ENCODE measurements at places on chromosomes 11 and 22.
A peak's percentile ranks its signal among the peaks of the same experiment; 100 is the strongest.

DNA sequence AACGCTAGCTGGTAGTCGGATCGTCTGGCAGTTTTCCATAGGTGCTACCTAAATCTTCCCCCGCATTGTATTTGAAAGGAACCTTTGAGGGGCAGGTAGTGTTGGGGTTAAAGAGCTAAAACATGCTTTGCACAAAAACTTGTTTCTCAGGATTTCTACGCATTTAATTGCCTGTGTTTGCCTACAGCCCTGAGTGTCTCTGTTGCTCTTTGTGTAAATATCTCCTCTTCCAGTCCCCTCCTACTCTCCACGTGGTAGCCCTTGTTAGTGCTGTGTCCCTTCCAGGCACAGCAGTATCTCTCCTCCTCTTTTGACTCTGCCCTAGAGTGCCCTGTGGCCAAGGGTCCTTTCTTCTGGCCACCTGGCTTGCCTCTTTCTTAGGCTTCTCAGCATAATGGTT is 81.7 kb downstream of the BARX2 start:
- no peak for DNase-seq

DNA sequence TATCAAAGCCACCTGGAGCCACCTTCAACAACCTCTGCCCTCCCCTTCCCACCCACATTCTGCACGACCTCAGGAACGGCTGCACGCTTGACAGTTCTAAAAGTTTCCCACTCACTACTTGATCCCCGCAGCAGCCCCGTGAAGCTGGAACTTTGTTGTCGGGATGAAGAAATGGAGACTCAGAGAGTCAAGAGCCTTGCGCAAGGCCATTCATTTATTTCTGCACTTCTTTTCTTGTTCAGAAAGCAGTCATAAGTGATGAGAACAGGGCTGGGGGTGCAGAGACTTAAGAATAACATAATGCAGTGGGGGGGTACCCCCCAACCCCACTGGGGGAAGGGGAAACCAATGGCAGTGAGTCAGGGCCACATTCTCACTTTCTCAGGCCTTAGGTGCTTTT is 2.2 kb upstream of the ZFTA start:
- no peak for DNase-seq

DNA sequence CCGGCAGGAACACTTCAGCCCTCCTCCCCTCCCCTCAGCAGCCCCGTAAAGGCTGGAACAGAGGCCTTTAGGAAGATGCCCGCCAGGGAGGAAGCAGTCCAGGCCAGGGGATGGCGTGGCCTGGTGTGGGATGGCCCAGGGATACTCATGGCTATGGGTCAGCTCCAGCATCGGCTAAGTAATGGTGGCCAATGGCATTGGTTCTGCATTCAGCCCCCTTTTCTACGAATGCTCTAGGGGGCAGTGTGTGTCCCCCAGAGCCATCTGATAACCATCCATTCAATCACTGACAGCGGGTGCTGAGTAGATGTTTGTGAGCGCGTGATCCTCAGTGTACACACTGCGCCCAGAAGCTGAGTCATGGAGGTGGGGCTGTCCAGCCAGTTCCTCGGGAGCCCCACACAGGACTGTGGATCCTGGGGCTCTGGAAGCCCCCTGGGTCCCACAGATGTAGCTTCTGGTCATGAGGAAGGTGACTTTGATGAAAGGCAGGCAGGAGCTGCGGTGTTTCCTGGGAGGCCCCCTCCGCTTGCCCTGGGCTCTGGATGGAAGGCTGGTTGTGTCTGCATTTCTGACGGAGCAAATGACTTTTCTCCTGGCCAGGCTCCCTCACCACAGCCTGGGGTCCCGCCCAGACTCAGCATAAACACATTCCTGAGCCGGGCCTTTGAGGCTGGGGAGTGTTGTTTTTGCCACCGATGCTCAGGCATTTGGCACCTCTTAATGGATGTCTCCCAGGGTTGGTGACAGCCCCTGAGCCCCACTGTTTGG is 46.5 kb downstream of the FBLN1 start:
- no peak for DNase-seq

GRCh38 chr22:48500471-48501230 is 1327.0 kb downstream of the BRD1 start:
- no peak for DNase-seq

DNA sequence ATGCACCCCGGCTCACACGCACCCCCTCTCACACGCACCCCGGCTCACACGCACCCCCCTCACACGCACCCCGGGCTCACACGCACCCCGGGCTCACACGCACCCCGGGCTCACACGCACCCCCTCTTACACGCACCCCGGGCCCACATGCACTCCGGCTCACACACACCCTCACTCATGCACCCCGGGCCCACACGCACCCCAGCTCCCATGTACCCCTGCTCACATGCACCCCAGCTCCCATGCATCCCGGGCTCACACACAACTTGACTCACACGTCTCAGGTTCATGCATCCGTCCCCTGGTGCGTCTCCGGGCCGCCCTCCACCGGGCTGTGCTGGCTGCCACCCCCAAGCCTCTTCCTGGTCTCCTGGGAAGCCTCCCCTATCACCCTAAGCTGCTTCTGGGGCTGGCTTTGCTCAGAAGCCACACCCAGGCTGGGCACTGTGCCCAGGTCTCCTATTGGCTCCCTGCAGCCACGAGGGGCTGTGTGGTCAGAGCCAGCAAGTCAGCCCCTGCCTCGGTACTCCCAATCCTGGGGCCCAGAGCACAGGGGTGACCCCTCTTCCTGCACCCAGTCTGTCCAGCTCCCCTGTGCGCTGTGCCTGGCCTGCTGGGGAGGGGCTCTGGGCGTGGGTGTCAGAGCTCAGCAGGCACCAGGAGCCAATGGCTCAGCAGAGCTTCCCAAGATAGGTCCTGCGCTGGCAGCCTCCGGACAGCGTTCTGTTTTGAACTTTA is 16.9 kb downstream of the TSPAN4 start:
- DNase-seq: no peak

- DNase-seq: no peak
Observed at GRCh38 chr11:112115386-112115785, 28.7 kb downstream of the SDHD start.

- DNase-seq: no peak
Observed at GRCh38 chr22:46058091-46058420, 81.1 kb upstream of the WNT7B start.

DNA sequence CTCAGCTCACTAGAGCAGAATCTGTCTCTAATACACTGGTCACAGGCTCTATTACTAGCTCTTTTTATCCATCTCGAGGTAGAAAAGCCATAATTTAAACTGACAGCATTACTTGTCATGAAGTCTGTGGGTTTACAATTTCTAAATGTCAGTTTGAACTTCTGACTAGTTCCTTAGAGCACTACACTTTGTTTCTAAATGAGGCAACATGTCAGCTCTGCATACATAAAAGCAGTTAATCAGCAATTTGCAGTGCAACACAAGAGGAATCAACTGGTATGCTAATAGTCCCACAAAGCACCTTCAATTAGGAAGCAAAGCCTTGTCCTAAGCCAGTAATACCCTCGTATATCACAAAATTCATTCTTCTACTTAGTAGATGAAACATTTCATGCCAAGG is 321.3 kb downstream of the TTC28 start:
- no peak for DNase-seq

DNA sequence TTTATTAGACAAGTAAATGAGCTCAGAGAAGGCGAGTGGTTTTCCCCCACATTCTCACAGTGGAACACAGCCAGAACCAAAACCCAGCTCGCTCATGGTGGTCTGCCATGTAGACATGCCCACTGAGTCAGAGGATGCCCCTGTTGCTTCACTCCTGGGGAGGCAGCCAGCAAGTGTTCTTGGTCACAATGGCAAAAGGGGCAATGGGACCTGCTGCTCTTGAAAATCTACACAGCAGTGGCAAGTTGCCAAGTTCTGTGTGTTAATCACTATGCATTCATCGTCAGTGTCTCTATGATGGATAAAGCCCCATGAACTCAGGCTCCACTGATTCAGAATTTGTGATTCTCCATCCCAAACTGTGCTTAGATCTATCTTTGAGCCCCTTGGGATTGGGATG is 64.7 kb upstream of the TBCEL start:
- DNase-seq: no peak

DNA sequence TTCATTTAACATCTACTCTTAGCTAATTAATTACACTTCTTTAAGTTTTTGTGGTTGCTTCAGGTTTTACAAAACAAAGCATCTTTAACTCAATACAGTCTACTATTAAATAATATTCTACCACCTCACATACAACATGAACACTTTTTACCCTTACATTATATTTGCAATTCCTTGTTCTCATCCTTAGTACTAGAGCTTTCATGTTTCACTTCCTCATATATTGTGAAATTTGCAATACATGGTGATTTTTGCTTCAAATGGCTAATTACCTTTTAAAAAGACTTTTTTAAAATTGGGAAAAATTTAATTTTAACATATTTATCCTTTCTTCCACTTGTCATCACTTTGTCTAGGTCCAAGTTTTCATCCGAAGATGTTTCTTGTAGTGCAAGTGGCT is 37.5 kb downstream of the RSF1 start:
- no peak for DNase-seq

GRCh38 chr11:128067780-128068179 is 519.6 kb downstream of the ETS1 start:
- DNase-seq: no peak

DNA sequence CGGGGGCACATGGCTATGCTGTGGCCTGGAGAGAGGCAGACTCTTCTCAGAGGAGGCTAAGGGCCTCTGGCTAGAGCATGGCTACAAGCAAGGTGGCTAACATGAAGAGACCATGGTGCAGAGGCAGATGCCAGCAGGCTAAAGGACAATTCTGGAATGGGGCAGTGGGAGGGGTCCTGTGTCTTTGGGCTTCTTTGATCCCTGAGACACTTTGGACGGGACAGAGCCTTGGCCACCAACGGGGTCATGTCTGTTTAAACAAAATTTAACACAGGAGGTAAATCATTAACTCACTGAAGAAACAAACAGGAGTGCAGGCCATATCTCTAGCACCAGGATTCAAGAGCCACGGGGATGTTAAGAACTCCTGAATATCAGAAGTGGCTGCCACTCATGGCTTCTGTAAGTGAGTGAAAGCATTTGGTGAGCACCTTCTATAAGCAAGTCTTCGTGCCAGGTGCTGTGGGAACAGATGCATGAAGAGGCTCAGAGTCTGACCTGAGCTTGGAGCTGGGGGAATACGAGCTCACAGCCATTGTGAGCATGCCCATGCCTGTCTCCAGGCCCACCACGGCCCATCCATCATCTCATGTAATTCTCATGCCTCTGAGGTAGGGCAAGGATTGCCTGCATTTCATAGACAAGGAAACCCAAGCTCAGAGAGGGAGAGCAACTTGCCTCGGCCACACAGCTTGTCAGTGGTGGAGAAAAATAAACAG is 18.3 kb upstream of the ZNRF3 start:
- no peak for DNase-seq

- peak; percentile 68 for DNase-seq
Observed at GRCh38 chr11:130070109-130070845, 583 bp downstream of the APLP2 start.

DNA sequence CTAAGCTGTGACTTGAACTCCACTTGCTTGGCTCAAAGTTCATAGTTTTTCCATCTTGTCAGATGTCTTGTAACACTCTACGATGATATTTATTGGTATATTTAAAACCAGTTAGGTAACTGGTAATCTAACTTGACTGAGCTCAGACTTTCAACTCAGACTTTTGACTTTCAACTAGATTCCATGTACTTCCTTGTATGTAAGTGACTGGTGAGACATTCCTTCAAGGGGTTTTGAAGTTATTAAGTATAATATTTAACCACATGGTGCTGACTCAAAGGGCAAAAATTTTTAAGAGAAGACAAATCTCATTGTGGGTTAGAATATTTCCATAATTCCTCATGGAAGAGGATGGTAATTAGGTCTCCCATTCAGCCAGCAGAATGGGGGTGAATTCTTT is 631.3 kb upstream of the ANO5 start:
- no peak for DNase-seq

- no peak for DNase-seq
Observed at GRCh38 chr11:45761659-45762058, 43.3 kb upstream of the SLC35C1 start.

DNA sequence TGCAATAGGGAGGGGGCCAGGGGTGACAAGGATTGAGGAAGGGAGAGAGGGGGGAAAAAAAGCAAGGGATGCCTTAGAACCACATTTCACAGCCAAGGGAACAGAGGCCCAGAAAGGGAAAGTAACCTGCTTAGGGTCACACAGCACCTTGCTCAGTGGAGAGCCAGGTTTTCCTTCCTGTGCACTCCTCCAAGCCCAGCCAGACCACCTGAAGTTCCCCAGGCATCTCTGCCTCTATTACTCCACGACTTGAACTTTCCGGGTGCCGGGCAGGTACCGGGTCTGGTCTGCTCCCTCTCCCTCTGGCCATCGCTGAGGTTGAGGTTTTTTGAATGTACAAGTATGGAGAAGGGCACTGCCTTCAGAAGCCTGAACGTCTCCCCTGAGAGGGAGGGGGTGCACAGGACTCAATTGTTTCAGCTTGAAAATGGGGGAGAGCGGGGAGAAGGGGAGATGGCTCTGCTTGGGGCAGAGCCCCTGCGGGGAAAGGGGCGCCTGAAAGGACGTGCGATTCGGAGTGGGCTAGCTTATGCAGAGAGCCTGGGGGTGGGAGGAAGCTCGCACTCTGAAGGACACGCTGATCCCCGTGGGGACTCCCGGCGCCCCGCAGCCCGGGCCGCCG is 516 bp upstream of the SERPINH1 start:
- DNase-seq: no peak

DNA sequence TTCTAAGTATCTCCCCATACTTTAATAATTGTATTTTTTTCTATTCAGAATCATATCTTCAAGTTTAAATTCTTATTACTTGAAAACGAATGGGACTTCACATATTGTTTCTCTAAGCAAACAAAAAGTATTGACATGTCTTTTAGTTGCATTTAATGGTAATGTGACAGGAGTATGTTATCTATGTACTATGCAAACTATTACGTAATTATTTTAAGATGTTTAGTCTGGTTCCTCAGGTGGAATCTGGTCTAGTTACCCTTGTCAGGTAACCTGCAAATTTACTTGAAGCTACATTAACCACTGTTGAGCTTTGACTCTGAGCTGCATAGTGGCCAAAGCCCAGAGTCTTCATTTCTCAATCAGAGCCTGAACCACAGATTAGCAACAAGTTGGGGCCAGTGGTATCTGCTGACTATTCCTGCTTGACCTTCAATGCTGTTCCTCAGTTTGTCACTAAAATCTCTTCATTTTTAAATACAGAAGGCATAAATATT is 110.6 kb downstream of the ATM start:
- no peak for DNase-seq

DNA sequence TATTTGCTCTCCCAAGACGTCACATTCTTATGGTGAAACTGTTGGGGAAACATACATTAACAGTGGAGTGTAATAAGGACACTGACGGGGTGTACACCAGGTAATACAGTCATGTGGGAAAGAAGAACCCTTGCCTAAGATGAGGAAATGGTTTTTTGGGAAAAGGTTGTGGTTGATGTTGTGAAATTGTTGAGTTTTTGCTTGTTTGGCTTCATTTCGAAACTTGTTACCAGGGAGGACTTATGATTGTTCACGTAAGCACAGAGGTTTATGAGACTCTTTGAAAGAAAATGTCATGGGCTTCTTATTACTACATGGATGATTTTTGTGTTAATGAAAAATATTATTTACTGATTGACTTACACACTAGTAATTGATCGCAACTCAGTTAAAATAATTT is 16.8 kb downstream of the ANO3 start:
- DNase-seq: no peak

- DNase-seq: peak; percentile 52
Observed at GRCh38 chr22:25840167-25840566, 98.2 kb downstream of the MYO18B start.

GRCh38 chr11:914747-915501 is 4.3 kb upstream of the CHID1 start:
- DNase-seq: no peak

GRCh38 chr22:29593923-29594322 is 9.5 kb upstream of the NF2 start:
- DNase-seq: no peak

Data from ecto neural progenitor cell (in vitro differentiated cells).